ENCODE measurements at places on chromosomes 4 and X. TPM values are rescaled to one million over a fixed set of nuclear protein-coding genes. Genes with fewer than 3 reads are reported as not detected.

TCEAL5 gene
- total RNA-seq: not detected

DNA sequence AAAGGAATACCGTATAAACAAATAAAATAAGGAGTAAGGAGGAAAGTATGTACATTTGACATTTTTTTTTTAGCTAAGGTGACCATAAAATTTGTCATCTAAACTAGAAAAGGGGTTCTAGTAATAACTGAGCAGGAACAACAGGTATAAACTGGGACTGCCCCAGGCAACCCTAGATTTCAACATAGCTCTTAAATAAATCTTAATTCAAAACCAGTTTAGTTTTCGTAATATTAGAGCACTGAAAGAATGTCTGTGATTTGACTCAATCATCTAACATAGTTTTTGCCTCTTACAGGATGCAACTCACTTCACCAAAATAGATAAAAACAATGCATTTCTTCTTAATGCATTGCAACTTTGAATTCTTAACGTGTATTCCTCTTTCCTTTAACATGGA, 257.7 kb downstream of the ADAMTS3 start:
- DNase-seq: no peak

ADH6 gene
- 0.19 TPM for total RNA-seq

RNF150 gene
- total RNA-seq: 40.1 TPM

TRIM60 gene
- not detected for total RNA-seq

DNA sequence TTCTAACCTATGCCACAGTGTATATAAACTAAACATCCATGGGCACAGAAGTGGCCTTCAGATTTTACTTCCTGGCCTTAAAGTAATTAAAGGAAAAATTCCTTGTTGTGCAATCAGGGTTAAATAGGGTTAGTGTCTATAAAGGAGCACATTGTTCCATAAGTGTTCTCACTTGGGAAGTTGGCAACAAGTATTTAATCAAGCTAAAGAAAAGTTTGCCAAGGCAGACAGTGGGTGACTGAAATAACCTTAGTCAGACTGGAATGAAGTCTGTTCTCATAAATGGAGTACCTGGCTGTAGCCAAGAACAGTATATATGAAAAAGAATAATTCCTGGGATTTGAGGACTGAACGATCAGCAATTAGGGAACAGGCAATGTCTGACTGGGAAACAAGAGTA, 213.6 kb downstream of the HTR2C start:
- DNase-seq: no peak

- DNase-seq: no peak
Observed at GRCh38 chrX:139882299-139882698, 50.6 kb downstream of the ATP11C start.

DNA sequence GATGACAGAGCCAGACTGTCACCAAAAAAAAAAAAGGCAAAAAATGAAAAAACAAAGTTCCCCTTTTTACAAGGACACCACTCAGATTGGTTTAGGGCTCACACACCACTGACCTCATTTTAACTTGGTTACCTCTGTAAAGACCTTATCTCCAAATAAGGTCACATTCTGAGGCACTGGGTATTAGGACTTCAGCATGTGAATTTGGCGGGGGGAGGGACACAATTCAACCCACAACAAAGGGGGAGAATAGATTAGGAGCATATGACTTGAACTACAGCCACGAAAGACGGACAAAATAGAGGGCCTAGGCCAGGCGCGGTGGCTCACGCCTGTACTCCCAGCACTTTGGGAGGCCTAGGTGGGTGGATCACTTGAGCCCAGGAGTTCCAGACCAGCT, 31.0 kb upstream of the ARAF start:
- DNase-seq: no peak

ADH7 gene
- not detected for total RNA-seq

- DNase-seq: no peak
Observed at GRCh38 chr4:2823671-2824328, 19.8 kb upstream of the ADD1 start.

- DNase-seq: no peak
Observed at GRCh38 chrX:12753366-12753765, 37.8 kb upstream of the PRPS2 start.

DNA sequence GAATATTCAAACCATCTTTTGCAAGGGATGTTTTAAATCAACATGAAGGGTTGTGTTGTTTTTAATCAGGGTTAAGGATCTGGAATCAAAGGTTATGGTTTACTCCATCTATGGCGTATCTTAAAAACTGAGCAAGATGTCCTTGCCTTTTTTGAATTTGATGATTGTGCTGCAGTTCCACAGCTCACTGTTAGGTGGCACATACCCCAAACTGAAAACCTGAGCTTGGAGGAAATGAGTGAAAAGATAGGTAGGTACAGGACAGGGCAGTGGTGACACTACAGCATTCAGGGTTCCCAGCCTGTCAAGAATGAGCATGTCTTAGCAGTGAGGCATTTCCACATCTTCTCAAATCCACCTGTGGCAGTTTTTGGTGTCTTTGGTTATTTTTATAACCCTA, 13.1 kb upstream of the EOLA1 start:
- no peak for DNase-seq

- DNase-seq: no peak
Observed at GRCh38 chr4:106426069-106426468, 57.5 kb upstream of the GIMD1 start.

- no peak for DNase-seq
Observed at GRCh38 chrX:40132751-40133150, 35.0 kb upstream of the BCOR start.

DNA sequence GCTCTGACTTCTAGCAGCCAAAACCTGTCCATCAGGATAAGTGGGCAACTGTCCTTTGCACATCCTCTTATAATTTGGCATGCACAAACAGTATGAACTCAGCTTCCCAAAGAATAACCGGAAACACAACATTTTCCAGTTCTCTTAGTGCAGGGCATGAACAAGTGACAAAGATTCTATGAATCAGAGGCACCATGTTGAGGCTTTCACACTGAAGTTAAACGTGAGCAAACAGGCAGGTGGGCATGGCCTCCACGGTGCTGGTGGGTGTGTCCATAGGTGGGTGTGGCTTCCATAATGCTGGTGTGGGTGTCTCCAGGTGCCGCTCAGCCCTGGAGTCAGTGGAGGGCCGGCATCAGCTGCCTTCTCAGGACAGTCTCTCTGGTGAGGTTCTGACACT, 196.5 kb downstream of the SMIM20 start:
- no peak for DNase-seq

DNA sequence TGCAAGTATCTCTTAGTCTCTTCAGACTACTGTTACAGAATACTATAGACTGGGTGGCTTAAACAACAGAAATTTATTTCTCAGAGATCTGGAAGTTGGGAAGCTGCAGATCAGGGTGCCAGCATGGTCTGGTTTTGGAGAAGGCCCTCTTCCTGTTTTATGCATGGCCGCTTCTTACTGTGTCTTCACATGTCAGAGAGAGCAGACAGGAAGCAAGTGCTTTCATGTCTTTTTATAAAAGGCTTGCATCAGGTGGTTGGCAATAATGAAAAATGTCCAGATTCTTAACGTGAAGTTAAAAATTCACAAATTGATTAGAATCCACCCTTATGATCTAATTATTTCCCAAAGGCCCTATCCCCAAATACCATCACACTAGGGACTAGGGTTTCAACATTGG, 284.9 kb downstream of the RPA4 start:
- DNase-seq: no peak

DAPP1 gene
- 3.3 TPM for total RNA-seq

DNA sequence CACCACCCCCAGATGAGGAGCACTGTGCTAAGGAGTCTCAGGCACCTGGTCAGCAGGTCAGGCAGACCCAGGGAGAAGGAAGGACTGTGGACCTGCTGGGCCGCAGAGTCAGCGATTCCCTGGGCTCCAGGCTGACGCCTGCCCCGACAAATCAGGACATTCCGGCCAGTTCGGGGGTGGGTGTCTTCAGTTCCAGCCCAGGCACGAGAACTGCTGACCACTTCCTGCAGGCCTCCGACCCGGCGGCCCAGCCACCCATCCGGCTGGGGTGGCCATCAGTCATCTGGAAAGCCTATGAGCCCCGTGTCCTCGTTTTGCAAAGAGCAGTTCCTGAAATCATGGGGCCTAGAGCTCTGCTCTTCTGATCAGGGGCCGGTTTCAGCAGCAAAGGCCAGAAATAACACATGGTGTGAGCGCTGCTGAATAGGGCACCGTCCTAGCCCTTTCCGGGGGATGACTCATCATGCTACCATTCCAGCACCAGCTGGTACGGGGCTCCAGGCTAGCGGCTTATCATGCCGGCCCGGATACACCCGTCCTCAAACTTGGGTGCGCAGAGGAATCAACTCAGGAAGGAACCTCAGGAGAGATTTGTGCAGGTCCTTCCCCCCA, 7.8 kb upstream of the SH3TC1 start:
- DNase-seq: no peak

- no peak for DNase-seq
Observed at GRCh38 chrX:642436-643240, 12.0 kb downstream of the SHOX start.

GRCh38 chr4:39278476-39278875, 87.7 kb downstream of the RFC1 start:
- no peak for DNase-seq

WDR17 gene
- total RNA-seq: 3.6 TPM

DNA sequence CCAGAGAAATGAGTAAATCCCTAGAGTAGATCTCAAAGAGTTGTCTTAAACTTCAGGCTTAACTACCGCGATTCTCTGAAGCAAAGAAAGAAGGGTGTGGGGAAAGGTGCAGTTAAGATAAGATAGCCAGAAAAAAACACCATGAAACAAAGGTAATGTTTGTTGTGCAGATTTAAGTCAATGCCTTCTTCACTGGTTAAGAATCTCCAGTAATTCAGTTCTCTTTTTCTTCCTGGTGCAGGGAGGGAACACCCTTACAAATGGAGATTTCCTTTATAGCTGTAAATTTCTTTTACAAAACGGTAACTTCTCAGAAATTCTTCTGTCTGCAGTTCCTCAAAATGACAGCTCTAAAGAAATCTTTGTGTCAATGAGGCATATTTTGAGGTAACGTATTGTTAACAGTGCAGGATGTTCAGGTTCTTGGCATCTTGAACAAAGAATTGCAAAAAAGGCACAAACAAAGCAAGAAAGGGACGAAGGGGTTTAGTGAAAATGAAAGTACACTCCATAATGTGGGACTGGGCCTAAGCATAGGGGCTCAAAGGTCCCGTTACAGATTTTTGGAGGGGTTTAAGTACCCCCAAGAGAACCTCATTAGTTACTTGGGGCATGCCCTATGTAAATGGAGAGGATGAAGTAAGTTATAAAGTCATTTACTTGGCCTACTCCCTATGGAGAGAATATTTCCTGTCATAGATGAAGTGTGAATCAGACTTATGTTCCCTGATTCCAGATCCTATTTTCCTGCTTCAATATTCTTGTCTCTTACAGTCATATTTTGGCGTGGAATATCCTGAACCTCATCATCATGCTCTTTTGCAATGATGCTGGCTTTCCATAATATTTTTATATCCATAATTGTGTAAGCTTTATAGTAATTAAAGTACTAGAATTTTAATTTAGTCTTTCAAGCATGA, 492.0 kb downstream of the PCDH11X start:
- DNase-seq: no peak

GRCh38 chr4:75429208-75429607, 85.0 kb downstream of the RCHY1 start:
- no peak for DNase-seq

BANK1 gene
- total RNA-seq: 7.7 TPM

DNA sequence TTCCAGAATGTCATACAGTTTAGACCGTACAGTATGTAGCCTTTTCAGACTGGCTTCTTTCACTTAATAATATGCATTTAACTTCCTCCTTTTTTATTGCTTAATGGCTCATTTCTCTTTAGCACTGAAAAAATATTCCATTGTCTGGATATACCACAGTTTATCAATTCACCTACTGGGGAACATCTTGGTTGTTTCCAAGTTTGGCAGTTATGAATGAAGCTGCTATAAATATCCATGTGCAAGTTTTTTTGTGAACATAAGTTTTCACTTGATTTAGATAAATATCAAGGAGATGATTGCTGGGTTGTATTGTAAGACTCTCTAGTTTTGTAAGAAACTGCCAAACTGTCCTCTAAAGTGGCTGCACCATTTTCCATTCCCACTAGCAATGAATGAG, 375.5 kb downstream of the PCDH18 start:
- DNase-seq: no peak

GRCh38 chrX:124717537-124717936, 371.2 kb downstream of the SH2D1A start:
- DNase-seq: no peak

- DNase-seq: no peak
Observed at GRCh38 chr4:110532901-110533589, 57.1 kb downstream of the ENPEP start.

GRCh38 chrX:150897421-150898320, 797 bp downstream of the CD99L2 start:
- no peak for DNase-seq

- DNase-seq: no peak
Observed at GRCh38 chrX:130836447-130836846, 66.6 kb downstream of the ENOX2 start.

OPHN1 gene
- 24.1 TPM for total RNA-seq

GRCh38 chr4:10118048-10119004, 1.7 kb upstream of the WDR1 start:
- no peak for DNase-seq

HSFX4 gene
- total RNA-seq: not detected

HSFX3 gene
- total RNA-seq: not detected

- DNase-seq: no peak
Observed at GRCh38 chr4:110181890-110182289, 16.5 kb downstream of the ELOVL6 start.

DNA sequence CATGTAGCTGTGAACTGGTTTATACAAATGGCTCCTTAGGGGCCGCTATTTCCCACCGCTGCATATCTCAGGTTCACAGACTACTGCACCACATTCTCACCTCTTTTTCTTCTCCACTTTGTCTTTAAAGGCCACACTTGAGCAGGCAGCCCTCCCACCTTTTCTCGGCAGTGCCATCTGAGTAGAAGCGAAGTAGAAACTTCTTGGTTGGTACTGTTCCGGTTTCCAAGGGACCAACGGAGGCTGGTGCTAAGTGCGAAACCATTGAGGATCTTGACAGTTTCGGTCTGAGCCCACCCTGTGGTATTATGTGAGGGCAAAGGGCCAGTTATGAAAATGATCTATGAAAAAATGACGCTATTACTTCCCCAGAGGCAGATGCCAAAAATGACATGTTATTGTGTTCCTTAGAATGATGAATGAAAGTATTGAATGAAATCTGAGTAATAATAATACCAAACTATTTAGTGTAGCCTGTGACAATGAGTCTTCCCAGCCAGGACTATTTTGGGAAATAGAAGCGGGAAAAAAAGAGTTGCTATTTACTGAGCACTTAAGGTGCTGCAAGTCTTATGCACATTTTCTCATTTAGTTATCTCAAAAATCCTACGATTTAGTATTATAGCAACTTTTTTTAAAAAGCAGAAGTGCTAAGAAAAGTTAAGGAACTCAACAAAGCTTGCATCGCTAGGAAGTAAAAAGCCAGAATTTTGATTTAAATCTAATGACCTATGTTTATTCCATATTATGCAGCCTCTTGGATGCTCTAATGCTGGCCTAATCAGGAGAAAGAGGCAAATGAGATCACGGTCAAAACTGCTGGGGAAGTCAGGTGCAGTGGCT, 29.6 kb upstream of the CHRNA9 start:
- no peak for DNase-seq
